AG04449 (cell line): ENCODE measurements at places on chromosomes 1 and 21.
A peak's percentile ranks its signal among the peaks of the same experiment; 100 is the strongest.

- no peak for DNase-seq
Measured at GRCh38 chr21:34987501-34988072, 61.5 kb downstream of the RUNX1 start.

DNA sequence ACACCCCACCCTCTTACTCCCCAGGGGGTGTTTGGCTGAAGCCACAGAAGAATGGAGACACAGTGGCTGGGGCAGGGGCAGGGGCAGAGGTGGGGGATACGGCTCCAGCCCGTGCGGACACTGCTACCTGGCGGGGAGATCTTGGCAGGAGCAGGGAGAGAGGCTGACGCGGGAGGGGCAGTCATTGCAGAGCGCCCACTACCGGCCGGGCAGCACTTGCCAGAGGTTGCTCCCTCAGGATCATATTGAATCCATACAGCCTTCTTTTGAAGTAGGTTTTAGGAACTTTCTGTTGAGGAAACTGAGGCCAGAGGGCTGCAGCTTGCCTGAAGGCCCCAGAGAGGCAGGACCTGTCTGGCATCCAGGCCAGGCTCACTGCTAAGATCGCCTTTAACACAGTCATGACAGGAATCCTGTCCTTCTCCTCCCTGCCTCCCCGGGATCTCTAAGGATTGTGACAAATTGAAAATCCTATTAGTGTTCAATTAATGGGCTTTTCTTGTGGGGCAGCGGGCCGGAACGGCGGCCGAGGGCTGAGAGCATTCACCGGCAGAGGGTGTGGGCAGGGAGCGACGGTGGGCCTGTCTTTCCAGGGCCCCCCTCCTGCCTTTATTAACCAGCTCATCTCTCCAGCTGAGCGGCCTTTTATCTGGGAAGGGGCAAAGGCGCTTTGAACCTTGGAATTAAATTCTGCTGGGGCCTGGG is 65.5 kb upstream of the WNT4 start:
- no peak for DNase-seq

DNA sequence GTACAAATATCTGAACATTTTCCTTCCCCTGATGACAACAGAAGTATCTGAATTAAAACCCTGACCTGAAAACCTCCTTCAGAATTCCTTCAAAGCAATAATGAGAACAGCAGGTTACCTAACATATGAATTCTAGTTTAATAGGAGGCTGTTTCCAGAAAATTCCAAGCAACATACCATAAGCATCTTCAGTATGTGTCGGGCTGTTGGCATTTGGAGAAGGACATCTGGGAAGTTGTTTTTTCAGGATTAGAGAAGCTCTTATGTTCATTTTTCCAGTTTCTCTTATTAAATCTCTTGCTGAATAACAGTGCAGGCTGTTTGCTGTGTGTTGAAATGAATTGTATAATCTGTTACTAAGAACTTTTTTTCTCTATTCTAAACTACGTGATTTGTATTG is 101.5 kb downstream of the PLA2G4A start:
- peak; percentile 69 for DNase-seq

- DNase-seq: no peak
Measured at GRCh38 chr1:30764939-30765555, 7.5 kb upstream of the LAPTM5 start.

- DNase-seq: no peak
Measured at GRCh38 chr21:38220270-38220737, 36.5 kb upstream of the KCNJ15 start.

- no peak for DNase-seq
Measured at GRCh38 chr1:76230842-76231281, 156.3 kb downstream of the ST6GALNAC3 start.

GRCh38 chr1:34060901-34061415 is 104.1 kb downstream of the CSMD2 start:
- DNase-seq: no peak

- DNase-seq: no peak
Measured at GRCh38 chr1:216090556-216090955, 332.7 kb downstream of the USH2A start.

DNA sequence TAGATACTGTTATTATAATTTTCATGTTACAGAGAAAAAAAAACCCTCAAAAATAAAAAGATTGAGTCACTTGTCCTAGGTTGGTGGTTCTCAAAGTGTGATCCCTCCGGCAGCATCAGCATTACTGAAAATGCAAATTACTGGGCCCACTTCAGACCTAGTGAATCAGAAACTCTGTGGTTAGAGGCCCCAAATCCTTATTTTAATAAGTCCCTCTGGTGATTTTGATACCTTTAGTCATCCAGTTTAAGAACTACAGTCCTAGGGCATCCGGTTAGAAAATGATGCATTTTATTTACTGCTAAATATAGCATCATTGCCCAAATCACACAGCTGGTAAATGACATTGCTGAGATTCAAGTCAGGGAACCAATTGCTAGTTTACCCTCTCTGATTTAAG is 203.7 kb upstream of the RUNX1 start:
- DNase-seq: no peak

DNA sequence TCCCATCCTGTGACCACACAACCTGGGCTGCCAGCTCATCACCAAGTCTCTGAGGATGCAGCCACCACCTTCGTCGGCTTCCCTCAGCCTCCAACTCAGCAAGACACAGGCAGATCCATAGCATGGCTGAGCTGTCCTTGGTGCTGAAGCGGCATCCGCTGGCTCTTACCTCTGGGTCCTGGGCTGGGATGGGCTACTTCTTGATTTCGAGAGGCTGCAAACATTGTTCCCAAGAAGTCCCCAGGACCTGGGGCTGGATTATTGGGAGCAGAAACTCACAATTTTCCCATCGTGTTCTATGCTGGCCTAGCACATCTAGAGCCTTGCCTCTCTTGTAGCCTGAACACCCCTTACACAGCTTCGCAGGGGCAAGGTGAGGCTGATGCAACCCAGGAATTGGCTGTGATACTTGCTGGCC is 24.9 kb upstream of the C1QA start:
- peak; percentile 5 for DNase-seq

DNA sequence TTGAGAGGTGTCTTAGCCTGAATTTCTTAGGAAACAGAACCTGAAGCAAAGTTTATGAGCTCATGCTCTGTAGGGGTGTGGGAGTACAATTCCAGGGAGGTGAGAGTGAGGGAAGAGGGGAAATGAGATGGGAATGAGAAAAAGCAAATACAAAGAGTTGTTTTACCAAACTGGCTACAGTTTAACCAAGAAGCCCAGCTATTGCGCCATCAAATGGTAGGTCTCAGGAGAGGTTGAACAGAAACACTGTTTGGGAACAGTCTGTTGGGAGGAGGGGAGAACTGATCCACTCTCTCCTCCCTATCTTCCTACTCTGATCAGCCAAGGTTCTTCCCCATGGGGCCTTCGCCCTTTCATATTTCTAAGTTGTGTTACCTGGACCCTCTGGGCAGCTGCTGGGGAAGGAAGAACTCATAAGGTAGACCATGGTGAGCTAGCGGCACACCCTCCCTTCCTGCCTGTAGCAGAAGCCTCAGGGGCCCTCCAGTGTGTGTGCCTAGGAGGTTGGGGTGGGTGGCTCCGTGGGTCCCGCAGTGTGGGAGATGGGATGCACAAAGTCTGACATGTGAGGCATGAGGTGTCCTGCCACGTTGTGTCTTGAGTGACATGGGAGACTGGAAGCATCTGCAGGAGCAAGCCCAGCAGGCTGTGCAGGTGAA is 120.5 kb downstream of the UCK2 start:
- no peak for DNase-seq

DNA sequence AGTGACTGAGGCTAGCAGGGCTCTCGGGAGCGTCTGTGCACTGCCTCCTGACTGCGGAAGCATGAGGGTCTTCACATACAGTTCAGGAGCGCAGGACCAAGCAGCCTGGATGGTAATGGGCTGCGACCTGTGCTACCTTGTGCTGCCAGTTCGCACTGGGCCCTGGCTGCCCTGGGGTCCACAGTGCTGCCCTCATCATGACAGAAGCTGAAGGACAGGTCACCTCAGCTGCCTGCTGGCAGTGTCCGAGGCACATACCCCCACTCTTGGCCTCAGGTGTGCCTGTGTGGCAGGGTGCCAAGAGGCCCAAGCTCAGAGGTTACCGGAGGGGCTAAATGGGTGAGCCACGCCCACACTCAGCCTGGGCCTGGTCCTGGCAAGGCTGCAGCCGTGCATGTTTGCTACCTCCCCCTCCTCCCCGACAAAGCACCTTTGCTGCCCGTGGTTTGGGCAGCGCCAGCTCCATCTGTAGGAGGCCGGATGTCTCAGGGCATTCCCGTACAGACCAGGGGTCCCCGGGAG is 4.4 kb downstream of the JMJD4 start:
- no peak for DNase-seq

DNA sequence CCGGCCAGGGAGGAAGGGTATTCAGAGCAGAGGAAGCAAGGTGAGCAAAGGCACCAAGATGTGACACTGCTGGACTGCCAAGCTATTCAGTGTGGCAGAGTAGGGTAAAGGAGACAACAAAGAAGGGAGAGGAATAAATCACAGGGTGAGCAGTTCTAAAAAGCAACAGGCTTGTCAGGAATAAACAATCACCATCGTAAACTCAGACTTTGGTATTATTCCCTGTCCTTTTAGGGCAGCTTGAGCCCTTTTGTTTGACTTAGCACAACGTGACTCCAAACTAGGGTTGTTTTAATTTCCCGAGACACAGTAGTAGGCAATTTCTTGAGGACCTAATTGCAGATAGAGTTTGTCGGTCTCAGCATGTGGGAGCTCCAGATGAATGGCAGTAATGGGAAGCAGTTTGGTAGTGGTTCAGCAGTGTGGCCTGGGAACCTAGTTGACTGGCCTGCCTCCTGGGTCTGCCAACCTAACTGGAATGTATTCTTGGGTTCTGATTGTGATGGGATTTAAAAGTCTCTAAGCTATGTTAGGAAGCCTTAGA is 4.3 kb downstream of the CR1L start:
- no peak for DNase-seq

GRCh38 chr1:23217421-23218115 is at the start of gene HTR1D:
HTR1D (minus strand) TSS chr1:23217502; CDS start chr1:23194219, 23,283 bp downstream.
- DNase-seq: no peak

DNA sequence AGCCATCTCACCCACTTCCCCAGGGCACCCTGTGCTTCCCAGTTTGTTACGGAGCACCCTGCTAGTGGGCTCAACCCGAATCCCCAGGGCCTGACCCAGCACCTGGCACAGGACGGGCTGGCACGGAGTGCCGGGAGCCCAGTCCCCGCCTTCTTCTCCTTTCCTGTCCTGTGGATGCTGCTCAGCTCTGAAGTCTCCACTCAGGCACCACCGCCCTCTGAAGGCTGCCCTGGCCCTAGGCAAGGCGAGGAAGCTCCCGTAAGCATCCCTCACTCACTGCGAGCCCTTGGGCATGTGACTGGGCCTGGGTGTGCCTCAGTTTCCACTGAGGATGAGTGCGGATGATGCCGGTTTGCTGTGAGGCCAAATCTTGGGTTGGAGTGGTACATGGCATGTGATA is 21.8 kb downstream of the SLC1A7 start:
- DNase-seq: no peak

DNA sequence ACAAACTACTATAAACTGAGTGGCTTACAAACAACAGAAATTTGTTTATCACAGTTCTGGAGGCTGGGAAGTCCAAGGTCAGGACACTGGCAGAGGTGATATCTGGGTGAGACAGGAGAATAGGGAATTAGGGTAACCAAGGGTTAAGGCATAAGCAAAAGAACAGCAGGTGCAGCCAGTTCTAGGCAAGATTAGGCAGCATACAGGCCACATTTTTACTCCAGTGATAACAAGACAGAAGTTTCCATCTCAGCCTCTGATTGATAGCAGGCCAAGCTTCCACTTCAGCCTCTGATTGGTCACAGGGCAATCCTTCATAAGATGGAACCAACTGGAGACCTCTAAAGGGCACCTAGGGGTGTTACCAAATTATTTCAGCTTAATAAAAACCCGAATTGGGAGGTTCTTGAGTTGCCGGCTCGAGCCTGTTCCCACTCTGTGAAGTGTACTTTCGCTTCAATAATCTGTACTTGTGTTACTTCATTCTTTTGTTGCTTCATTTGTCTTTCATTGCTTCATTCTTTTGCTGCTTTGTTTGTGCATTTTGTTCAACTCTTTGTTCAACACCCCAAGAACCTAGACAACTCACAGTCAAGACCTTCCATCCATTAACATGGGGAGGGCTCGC is 185.6 kb downstream of the TOMM20 start:
- no peak for DNase-seq

- no peak for DNase-seq
Measured at GRCh38 chr21:43740497-43741156, 21.7 kb downstream of the PDXK start.

DNA sequence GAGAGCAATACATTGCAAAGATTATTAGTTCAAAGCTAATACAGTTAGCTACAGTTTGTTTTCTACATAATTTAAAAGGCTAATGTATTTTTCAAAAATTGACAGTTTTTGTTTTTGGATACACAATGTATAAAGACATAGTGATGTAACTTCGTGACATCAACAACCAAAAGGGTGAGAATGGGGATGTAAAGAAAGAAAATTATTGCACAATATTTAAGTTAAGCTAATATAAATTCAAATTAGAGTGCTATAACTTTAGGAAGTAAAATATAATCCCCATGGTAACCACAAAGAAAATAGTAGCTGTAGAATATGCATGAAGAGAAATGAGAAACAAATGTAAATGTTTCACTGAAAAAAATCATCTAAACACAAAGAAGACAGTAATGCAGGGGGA is 334.4 kb upstream of the DEPDC1 start:
- no peak for DNase-seq

- no peak for DNase-seq
Measured at GRCh38 chr1:25740071-25740470, 59.9 kb upstream of the SELENON start.

GRCh38 chr1:113681596-113682337 is 77.5 kb downstream of the PHTF1 start:
- DNase-seq: no peak

GRCh38 chr1:60277269-60277668 is 203.7 kb upstream of the C1orf87 start:
- DNase-seq: no peak

DNA sequence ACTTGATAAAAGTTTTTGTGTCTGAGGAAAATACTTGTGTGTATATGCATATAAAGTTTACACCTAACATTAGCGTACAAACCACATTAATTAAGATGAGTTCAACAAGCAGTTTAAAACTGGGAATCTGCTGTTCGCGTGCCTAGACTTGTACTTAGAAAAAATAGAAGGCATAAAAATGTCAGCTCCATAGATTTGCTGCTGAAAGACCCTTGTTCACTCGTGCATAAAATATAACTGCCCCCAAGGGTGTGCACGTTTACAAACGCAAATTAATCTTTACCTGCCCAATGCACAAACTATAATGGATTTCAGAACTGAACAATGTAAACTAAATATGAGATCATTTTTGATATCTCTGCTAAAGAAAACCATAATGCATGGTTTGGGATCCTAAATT is 392.3 kb upstream of the ADGRL2 start:
- DNase-seq: no peak

DNA sequence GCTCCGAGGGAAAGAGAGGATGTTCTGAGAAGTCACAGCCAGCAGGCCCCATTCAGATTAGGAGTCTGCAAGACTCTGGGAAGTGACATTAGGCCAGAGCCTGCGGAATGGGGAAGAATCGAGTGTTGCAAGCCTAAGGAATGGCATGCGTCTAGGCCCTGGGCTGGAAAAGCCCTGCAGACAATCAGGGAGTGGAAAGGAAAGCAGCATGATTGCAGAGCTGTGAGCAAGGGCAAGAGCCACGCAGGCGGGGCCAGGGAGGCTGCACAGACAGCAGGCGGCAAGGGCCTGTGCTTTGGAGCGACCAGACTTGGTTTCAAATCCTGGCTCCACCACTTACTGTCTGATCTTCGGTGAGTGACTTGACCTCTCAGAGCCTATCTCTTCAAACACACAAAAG is 118.2 kb downstream of the RRAGC start:
- DNase-seq: peak; percentile 49

GRCh38 chr1:234724516-234725176 is 114.7 kb upstream of the IRF2BP2 start:
- DNase-seq: no peak

GRCh38 chr1:234564035-234565029 is 45.6 kb downstream of the IRF2BP2 start:
- DNase-seq: peak; percentile 40
